ENCODE measurements at places on chromosomes 4 and X. TPM values are rescaled to one million over a fixed set of nuclear protein-coding genes. Genes with fewer than 3 reads are reported as not detected.

Gene KIAA1210
- polyA plus RNA-seq: not detected

Gene CCDC110
- not detected for polyA plus RNA-seq

Gene PARM1
- polyA plus RNA-seq: 1.3 TPM

Gene IL2
- not detected for polyA plus RNA-seq

Gene ASB11
- polyA plus RNA-seq: not detected

Gene SERPINA7
- polyA plus RNA-seq: not detected

Gene CDKL5
- 5.1 TPM for polyA plus RNA-seq

Gene P2RY4
- polyA plus RNA-seq: not detected

Gene CSTF2
- 19.2 TPM for polyA plus RNA-seq

Gene MAML3
- 10.2 TPM for polyA plus RNA-seq

Gene NXF3
- not detected for polyA plus RNA-seq

Gene YTHDC1
- polyA plus RNA-seq: 139 TPM

Gene APLN
- polyA plus RNA-seq: 0.38 TPM

Gene DMRTC1
- polyA plus RNA-seq: not detected

Gene CT45A6
- polyA plus RNA-seq: not detected

Gene AFF2
- polyA plus RNA-seq: 18.6 TPM

Gene KLHL4
- polyA plus RNA-seq: 4.7 TPM

Gene CD38
- polyA plus RNA-seq: not detected

Gene TMEM165
- polyA plus RNA-seq: 102 TPM

Gene GUCY1A1
- 15.5 TPM for polyA plus RNA-seq

Gene HEPH
- 8.7 TPM for polyA plus RNA-seq

Gene NAA11
- polyA plus RNA-seq: not detected

Gene C4orf46
- 13.5 TPM for polyA plus RNA-seq

Gene STOX2
- polyA plus RNA-seq: 26.1 TPM

Gene KCND1
- 3.7 TPM for polyA plus RNA-seq

Gene ZAR1
- 0.88 TPM for polyA plus RNA-seq

Gene SMIM31
- not detected for polyA plus RNA-seq

Gene FGFR3
- 0.54 TPM for polyA plus RNA-seq

Gene APEX2
- 3.0 TPM for polyA plus RNA-seq

Gene RIPPLY1
- polyA plus RNA-seq: not detected

Gene DMD
- 20.7 TPM for polyA plus RNA-seq

Gene RS1
- not detected for polyA plus RNA-seq

Gene GABRG1
- 0.22 TPM for polyA plus RNA-seq

Gene FOXR2
- polyA plus RNA-seq: not detected

Gene CCDC120
- polyA plus RNA-seq: 3.1 TPM

Gene PRR32
- polyA plus RNA-seq: not detected

Gene MAGEA4
- polyA plus RNA-seq: not detected

Gene RHOXF1
- polyA plus RNA-seq: 1.6 TPM

Gene ZNF711
- 321 TPM for polyA plus RNA-seq

Gene ADAMTS3
- polyA plus RNA-seq: 0.20 TPM

Gene NDST4
- 1.3 TPM for polyA plus RNA-seq

Gene HSFX1
- 0.57 TPM for polyA plus RNA-seq

Gene GIMD1
- polyA plus RNA-seq: not detected

Gene ODAPH
- 2.5 TPM for polyA plus RNA-seq

Gene TMEM35A
- polyA plus RNA-seq: 244 TPM

Gene FAT4
- 5.6 TPM for polyA plus RNA-seq

Gene HSD17B13
- polyA plus RNA-seq: not detected

Gene MAB21L2
- polyA plus RNA-seq: 0.92 TPM

Gene PPBP
- not detected for polyA plus RNA-seq

Gene ARHGAP24
- polyA plus RNA-seq: 2.9 TPM

Gene NDNF
- 4.3 TPM for polyA plus RNA-seq

Gene GNPDA2
- polyA plus RNA-seq: 40.7 TPM

Gene RBMX
- 802 TPM for polyA plus RNA-seq

Gene SMPX
- polyA plus RNA-seq: not detected

Gene MRFAP1L1
- 421 TPM for polyA plus RNA-seq

Gene SLC16A2
- 14.5 TPM for polyA plus RNA-seq

Gene NPFFR2
- polyA plus RNA-seq: not detected

Gene EFHC2
- polyA plus RNA-seq: 0.22 TPM

Gene ASB5
- not detected for polyA plus RNA-seq

All from neural cell (in vitro differentiated cells).